Hepatocyte (in vitro differentiated cells): ENCODE measurements at places on chromosomes 4 and X.

- DNase-seq, result no peak
Measured at GRCh38 chr4:2450394-2451035, 18.4 kb upstream of the RNF4 start.

- DNase-seq, result no peak
Measured at GRCh38 chrX:35122756-35123155, 180.2 kb downstream of the FAM47B start.

GRCh38 chr4:14247767-14248166, 620.2 kb upstream of the BOD1L1 start:
- DNase-seq, result no peak

DNA sequence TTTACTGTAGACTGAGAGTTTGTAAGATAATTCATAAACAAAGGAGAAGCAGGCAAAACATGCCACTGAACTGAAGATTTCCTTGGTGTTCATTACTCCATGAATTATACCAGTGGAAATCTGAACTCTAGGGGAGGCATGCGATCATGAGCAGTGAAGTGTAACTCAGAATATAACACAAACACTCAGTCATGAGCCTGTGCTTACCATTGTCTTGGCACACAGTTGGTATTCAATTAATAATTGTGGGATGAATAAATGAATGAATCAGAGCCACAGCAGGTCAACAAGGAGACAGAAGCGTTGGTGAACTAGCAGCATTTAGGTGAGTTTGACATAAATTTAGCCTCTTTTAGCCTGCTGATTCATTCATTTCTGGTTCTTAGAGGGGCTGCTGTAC, 263.5 kb upstream of the DKK2 start:
- no peak for DNase-seq

DNA sequence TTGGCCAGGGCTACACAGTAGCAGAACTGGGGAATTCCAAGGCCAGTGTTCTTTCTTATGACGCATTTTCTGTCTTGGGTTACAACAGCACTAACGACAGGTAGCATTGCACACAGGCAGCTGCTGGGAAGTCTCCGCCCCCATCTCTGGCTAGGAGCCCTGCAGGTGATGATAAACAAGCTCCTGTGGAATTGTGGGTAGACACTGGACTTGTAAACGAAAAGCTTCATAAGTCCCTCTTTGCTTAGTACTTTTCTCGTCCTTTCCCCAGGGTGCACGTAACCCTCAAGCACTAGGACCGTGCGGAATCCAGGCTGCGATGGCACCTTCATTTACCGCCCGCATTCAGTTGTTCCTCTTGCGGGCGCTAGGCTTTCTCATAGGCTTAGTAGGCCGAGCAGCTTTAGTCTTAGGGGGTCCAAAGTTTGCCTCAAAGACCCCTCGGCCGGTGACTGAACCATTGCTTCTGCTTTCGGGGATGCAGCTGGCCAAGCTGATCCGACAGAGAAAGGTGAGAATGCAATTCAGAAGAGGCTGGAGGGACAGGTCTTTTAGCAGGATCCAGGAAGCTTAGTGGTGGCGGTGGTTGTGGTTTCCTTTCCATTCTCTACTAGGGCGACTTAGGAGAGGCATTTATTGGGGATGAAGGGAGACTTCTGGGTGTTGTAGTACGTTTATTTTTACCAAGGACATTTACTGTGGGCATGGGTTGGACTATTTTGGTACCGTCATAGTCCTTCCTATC, at the start of gene FAAH2:
Gene FAAH2 (plus strand): TSS at position 200 of the 745 bp plus-strand sequence. CDS start 120 bp downstream, at position 320.
- peak; percentile 87 for DNase-seq
